ENCODE measurements at places on chromosomes 4 and X.

DNA sequence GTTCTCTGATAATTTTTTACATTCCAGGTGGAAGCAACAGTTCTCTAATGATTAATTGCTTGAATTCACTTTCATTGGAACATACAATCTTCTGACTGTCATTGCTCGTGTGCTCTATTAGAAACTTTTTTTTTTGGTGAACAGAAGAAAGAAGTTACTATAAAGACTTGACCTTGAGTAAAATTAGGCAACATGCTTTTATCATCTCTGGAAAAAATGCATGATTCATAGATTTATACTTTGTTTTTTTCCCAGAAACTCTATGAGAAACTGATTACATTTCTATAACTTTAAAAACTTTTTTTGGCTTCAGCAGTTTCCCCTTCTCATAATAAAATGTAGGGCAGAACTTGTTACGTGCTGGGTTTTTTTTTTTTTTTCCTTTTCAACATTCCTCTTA is 167.6 kb downstream of the ARHGAP10 start:
- no peak for DNase-seq

GRCh38 chr4:27515140-27515539 is 654.5 kb downstream of the STIM2 start:
- DNase-seq, result no peak

- no peak for DNase-seq
Measured at GRCh38 chrX:77404419-77404818, 42.8 kb upstream of the FGF16 start.

GRCh38 chrX:11837437-11837836 is 79.4 kb downstream of the MSL3 start:
- no peak for DNase-seq

GRCh38 chr4:119570401-119570800 is 58.2 kb downstream of the PDE5A start:
- no peak for DNase-seq

DNA sequence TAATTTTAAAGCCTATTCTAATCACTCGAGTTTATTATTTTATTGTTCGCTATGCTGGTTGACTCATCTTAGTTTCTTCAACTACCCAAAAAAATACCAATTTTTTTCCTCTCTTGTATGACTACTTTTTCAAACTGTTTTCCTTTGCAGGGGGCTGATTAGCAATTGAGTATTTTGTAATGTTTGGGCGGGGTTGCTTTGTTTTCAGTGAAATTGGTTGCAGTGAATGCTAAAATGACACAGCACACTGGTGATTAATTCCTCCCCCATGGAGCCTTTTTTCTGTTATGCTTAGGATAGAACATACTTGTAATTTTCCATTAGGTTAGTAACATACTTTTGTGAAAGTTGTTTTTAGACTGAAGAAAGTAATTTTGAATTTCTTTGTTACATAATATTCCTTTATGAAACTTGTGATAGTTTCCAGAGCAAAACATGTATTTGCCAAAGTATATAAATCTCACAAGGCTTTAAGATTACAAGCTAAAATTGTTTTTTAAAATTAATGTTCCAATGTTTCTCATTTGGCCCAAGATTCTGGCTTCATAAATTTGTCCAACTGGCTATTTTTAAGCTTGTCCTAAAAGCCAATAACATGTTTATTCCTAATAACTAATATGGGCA is 120.4 kb downstream of the CHIC1 start:
- DNase-seq, result no peak

GRCh38 chr4:153266988-153267387 is 62.7 kb downstream of the TRIM2 start:
- no peak for DNase-seq

GRCh38 chrX:149259241-149259640 is 245.9 kb downstream of the IDS start:
- no peak for DNase-seq

GRCh38 chrX:39189431-39189830 is 388.2 kb downstream of the MID1IP1 start:
- no peak for DNase-seq

- no peak for DNase-seq
Measured at GRCh38 chr4:165177725-165178666, 29.4 kb upstream of the KLHL2 start.

GRCh38 chr4:112563431-112564200 is 47.6 kb upstream of the NEUROG2 start:
- DNase-seq, result no peak

DNA sequence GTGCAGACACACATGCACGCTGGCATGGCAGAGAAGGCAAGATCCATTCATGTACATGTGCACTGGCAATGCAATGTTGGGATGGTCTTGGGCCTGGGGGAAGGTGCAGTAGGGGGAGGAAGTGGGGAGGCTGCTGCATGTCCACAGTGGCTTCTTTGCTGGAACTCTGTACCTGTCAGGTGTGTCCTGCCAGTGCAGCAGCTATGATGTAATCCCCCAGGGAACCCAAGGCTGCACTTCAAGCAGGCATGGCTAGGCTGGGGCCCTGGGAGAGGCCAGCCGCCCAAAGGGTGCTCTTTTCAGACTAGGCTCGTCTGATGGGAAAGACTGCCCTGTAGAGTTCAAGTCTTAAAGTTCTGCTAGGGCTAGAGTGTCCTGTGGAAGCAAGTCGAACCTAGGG is 1304.0 kb downstream of the FAM133A start:
- DNase-seq, result no peak

DNA sequence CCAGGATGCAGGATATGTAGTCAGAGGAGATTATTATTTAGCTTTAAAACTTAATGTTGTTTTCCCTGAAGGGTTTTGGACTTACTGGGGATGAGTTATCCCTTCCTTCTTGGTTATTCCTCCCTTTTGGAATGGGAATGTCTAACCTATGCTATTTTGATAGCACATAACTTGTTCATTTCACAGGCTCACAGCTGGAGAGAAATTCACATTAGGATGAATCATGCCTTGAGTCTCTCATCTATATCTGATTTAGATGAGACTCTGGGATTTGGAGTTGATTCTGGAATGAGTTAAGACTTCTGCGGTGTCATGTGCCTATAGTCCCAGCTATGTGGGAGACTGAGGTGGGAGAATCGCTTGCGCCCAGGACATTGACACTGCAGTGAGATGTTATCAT is 81.1 kb downstream of the ATP11C start:
- DNase-seq, result no peak

- no peak for DNase-seq
Measured at GRCh38 chr4:47442980-47443379, 20.5 kb downstream of the COMMD8 start.

DNA sequence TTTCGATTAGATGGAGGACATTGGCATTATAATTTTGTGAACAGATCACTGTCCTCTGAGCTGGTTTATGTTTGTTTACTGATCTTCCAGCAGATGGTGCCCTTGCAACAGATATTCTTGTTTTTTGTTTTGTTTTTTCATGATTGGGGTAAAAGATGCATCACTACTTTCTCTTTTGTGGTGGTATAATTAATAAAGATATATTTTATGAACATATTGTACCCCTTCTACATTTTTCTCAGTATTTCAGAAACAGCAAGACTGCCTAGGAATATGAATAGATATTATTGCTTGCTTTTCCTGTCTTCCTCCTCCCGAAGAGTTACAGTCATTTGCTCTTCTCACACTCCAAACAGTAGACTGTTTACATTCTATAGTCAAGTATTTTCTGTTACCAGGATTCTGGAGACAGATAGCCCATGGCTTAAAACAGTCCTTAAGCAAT is 905.2 kb downstream of the TRAM1L1 start:
- peak; percentile 3 for DNase-seq

GRCh38 chrX:44071847-44072551 is 98.8 kb upstream of the NDP start:
- DNase-seq, result peak; percentile 74

- peak; percentile 72 for DNase-seq
Measured at GRCh38 chr4:1777822-1778641, 15.1 kb upstream of the FGFR3 start.

DNA sequence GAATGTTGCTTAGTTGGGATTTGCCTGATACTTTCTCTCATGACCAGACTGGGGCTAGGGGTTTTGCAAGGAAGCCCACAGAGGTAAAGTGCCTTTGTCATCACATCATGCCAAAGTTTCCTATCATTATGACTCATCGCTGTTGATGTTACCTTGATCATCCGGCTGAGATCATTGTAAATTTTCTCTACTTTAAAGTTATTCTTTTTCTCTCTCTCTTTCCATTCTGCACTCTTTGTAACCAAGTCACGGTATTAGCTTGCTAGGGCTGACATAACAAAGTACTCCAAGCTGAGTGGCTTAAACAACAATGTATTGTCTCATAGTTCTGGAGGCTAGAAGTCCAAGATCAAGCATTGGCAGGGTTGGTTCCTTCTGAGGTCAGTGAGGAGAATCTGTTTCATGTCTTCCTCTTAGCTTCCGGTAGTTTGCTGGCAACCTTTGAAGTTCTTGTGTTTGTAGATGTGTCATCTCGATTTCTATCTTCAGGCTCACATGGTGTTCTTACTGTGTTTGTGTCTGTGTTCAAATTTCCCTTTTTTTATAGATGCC is 113.0 kb downstream of the DTHD1 start:
- no peak for DNase-seq

Measured in HTR-8/SVneo (cell line).